ENCODE measurements at places on chromosomes 13 and 19. TPM values are rescaled to one million over a fixed set of nuclear protein-coding genes. Genes with fewer than 3 reads are reported as not detected.

VSTM1 gene
- not detected for total RNA-seq

LIM2 gene
- total RNA-seq, result not detected

SPACA4 gene
- not detected for total RNA-seq

PRTN3 gene
- total RNA-seq, result not detected

CDC34 gene
- total RNA-seq, result 152 TPM

CERS1 gene
- total RNA-seq, result 0.36 TPM

EPS8L1 gene
- not detected for total RNA-seq

- H3K4me3 ChIP-seq, result no peak overlapping the region
- H3K27me3 ChIP-seq, result no peaks in the 10 kb centered on the region
- DNase-seq, result no peak
- no peak overlapping the region for H3K27ac ChIP-seq
- H3K4me1 ChIP-seq, result no peaks in the 10 kb centered on the region
These were observed 36.4 kb upstream of the IGSF23 start for GRCh38 chr19:44576843-44577565.

DNA sequence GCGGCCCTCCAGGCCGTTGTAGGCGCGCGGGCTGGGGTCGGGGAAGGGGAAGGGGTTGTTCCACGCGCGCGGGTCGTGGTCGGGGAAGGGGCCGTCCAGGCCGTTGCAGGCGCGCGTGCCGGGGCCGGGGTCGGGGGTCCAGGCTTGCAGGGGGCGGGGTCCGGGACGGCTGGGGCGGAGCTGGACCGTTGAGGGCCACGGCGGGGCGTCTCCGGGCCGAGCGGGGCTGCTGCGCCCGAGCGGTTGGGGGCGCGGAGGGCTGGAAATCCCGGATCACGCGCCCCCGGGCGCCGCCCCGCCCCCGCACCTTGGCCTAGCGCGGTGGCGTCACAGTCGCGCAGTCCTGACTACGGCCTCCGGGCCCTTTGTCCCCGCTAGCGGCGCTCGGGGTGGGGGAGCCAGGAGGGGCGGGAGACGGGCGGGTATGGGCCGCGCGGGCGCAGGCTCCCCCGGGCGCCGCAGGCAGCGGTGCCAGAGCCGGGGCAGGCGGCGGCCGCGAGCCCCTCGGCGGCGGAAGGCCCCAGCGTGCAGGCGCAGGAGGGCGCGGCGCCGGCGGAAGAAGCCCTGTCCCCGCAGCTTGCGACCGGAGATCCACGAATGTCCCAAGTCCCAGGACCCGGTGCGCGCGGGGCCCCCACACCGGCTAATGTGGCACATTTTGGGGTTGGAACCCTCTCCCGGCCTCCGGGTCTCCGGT lies 665 bp downstream of the GPX4 start:
- peaks cover 42% of the 10 kb centered on the region for H3K4me1 ChIP-seq
- H3K27ac ChIP-seq, result peak overlapping the region; percentile 98
- no peaks in the 10 kb centered on the region for H3K27me3 ChIP-seq
- peaks cover 31% of the 10 kb centered on the region for H3K36me3 ChIP-seq
- H3K4me3 ChIP-seq, result peak overlapping the region; percentile 98

DNA sequence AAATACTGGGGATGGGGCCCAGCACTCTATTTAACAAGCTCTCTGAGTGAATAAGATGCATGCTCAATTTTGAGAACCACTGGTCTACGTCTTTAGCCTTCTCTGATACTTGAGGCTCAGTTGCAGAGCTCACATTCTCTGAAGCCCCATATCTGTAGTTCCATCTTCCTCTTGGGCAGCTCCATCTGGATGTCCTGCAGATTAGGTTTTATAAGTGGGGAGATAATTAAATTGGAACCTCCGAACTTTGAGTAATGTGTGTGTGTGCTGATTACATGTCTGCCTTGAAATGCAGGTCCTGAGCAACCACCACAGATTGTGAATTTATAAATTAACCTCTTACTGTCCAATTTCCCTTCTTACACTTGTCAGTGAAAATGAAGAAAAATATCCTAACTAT lies 7.2 kb upstream of the RASL11A start:
- H3K4me3 ChIP-seq, result no peak overlapping the region
- H3K4me1 ChIP-seq, result peaks cover 24% of the 10 kb centered on the region
- H3K27ac ChIP-seq, result peak overlapping the region; percentile 69
- H3K27me3 ChIP-seq, result no peaks in the 10 kb centered on the region

GRCh38 chr13:93745884-93746283 lies 519.3 kb downstream of the GPC6 start:
- no peaks in the 10 kb centered on the region for H3K36me3 ChIP-seq
- H3K27me3 ChIP-seq, result no peaks in the 10 kb centered on the region
- H3K4me3 ChIP-seq, result no peak overlapping the region

GRCh38 chr13:69720278-69720983 lies 387.2 kb upstream of the ATXN8OS start:
- no peaks in the 10 kb centered on the region for H3K36me3 ChIP-seq
- no peak overlapping the region for H3K27ac ChIP-seq
- no peak for DNase-seq
- H3K4me3 ChIP-seq, result no peak overlapping the region
- no peaks in the 10 kb centered on the region for H3K27me3 ChIP-seq

DNA sequence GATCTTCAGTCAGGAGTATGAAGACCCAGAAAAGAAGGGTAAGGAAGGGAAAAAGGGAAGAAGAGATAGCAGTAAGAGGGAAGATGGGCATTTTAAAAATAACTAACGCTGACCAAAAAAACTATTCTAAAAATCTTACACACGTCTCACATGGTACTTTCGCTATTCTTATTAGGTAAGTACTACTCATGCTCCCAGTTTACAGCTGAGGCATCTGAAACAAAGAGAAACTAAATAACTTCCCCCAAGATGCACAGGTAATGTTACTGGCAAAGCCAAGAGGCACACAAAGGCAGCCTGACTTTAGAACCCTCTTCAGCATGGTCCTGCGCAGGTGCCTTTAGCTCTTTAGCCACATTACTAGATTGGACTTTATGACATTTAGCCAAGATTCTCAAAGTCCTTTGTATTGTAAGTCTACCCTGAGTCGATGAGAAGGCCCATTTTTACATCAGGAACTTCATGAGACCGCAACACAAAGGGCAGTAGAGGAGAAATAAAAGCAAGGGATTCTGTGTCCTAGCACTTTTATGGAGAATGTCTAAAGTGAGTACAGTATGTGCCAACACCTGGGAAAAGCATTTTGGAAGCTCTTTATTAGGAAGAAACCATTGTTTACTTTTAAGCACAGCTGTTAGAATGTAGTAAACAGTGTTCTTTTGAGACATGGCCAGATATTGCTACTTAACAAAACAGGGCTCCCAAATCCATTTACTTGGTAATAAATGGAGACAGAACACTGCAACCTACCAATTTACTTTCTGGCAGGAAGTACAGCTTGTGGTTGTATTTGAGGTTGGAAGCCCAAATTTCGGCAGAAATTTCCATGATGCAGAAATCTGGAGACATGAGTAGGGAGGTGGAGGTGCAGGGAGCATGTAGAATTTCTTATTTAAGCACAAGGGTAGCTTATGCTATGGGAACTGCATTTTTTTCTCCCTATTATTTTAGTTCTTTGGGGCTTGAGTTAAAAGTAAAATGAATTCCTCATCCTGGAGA lies 250.7 kb downstream of the KCTD12 start:
- no peak overlapping the region for H3K4me3 ChIP-seq
- H3K27ac ChIP-seq, result peak overlapping the region; percentile 50
- peaks cover 37% of the 10 kb centered on the region for H3K4me1 ChIP-seq
- no peaks in the 10 kb centered on the region for H3K36me3 ChIP-seq
- DNase-seq, result no peak

GRCh38 chr13:111519490-111520170 lies 199.2 kb downstream of the TEX29 start:
- no peaks in the 10 kb centered on the region for H3K4me1 ChIP-seq
- no peak overlapping the region for H3K4me3 ChIP-seq
- peaks cover 30% of the 10 kb centered on the region for H3K27me3 ChIP-seq

- H3K4me1 ChIP-seq, result no peaks in the 10 kb centered on the region
- H3K36me3 ChIP-seq, result no peaks in the 10 kb centered on the region
- H3K4me3 ChIP-seq, result no peak overlapping the region
- H3K27ac ChIP-seq, result no peak overlapping the region
These were observed 3.0 kb downstream of the CD209 start for GRCh38 chr19:7744199-7744786.

DNA sequence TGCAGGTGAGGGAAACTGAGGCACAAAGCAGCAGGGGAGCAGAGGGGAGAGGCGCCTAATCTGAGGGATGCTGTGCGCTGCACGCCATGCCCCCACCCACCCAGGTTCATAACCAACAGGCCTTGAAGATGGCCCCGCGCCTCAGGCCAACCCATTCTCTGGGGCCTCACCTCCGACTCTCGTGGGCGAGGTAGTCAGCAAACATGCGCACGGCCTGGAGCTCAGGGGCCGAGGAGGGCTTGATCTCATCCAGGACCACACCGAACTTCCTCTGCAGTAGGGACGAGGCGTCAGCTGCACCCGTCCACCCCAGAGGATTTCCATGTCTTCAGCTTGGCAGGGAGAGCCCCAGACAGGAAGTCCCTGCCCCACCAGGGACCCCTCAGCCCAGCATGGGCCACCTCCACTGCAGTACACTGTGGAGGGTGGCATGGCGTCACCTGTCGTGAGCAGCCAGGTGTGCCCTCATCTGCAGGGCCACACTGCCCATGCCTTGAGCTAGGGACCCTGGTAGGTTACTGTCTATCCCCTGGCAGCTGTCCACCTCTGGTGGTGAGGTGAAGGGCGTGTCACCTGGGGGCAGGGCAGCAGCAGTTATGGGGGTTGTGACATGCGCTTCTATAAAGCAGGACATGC lies 8.3 kb downstream of the COPE start:
- H3K4me1 ChIP-seq, result no peaks in the 10 kb centered on the region
- no peaks in the 10 kb centered on the region for H3K27me3 ChIP-seq
- peaks cover 45% of the 10 kb centered on the region for H3K36me3 ChIP-seq
- H3K4me3 ChIP-seq, result no peak overlapping the region

DNA sequence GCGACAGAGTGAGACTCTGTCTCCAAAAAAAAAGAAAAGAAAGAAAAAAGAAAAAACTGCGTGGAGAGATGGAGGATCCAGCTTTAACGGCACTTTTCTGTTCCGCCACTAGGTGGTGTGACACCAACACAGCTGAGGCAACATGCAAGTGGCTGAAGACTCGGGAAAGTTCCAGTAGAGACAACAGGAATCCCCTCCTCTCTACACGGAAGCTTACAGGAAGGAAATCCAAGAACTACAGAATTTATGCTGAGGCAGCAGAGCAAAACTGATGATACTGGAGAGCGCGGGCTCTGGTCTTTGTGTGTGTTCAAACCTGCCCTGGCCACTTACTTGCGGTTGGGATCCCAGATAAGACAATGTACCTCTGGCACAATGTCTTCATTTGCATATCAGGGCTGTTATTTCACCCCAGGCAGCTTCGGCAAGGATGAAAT lies 9.9 kb downstream of the RANBP3 start:
- H3K4me3 ChIP-seq, result no peak overlapping the region
- no peaks in the 10 kb centered on the region for H3K27me3 ChIP-seq
- DNase-seq, result peak; percentile 85
- H3K36me3 ChIP-seq, result peaks cover 6% of the 10 kb centered on the region

- H3K4me1 ChIP-seq, result no peaks in the 10 kb centered on the region
- no peak overlapping the region for H3K4me3 ChIP-seq
- no peak for DNase-seq
- H3K27ac ChIP-seq, result no peak overlapping the region
- no peaks in the 10 kb centered on the region for H3K36me3 ChIP-seq
These were observed 708.6 kb upstream of the KLHL1 start for GRCh38 chr13:70816853-70817252.
